NCI-H526 (cell line): ENCODE measurements at places on chromosomes 5 and 9.

- no peak for DNase-seq
Observed at GRCh38 chr5:23013395-23013998, 160.4 kb upstream of the CDH12 start.

DNA sequence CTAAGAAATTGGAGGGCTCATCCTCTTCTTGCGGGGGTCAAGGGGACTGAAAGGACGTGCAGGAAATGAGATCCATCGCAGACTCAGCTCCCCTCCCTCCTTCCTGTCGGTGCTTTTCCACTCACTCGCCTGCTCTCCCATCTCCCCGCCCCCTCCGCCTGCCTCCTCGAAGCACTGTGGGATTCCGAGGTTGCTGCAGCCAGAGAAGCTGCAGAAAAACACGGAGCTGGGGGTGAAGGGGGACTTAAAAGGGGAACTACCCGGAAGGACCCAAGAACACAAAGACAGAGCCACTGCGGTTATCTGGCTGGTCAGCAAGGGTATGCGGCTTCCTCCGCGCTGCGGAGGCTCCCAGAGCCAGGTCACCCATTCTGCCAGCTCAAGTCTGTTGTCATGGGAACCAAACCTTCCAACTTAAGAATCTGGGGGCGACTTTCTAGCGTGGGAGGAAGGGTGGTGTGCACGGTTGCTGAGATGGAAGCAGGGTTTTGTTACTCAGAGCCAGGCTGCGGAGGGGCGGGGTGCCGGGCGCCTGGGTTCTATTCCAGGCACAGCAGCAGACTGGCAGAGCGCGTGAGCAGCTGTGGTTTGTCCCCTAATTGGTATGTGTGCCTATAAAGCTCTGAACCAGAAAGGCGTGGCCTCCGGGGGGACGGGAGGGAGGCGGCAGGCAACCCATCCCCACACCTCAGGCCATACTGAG, 24.9 kb downstream of the PCDHGC5 start:
- DNase-seq, result peak; percentile 53

DNA sequence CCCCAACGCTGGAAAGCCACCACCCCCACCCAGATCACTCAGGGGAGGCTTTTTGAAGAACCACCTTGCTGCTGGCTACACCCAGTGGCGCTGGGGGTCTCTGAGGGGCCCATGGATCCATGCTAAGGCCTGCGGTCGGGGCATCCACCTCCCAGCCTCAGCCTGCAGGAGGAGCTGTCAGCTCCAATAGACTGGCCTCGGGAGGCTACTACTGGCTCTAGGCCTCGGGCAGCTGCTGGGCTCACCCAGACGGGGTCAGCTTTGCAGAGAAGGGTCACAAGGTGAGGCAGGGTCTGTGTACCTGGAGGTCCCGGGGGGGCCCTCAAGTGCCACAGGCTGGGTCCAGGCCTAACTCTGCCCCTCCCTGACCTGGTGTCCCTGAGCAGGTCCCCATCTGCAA, 193.7 kb downstream of the OLFM1 start:
- no peak for DNase-seq

DNA sequence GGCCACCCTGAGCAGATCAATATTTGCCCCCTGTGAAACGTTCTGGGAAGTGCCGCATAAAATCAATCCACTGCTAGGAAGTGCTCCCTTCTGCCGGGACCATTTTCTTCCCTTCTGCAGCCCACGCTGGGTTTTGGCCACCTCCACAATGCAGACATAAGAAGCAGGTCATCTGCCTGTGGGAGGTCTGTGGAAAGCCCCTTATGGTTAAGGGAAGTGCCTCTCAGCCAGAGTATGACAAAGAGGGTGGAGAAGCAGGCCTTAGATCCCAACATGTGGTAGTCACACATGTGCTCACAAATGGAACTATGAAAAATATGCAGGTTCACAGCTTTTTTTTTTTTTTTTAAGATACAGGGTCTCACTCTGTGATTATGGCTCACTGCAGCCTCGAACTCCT, 82.8 kb downstream of the SLC1A3 start:
- no peak for DNase-seq

DNA sequence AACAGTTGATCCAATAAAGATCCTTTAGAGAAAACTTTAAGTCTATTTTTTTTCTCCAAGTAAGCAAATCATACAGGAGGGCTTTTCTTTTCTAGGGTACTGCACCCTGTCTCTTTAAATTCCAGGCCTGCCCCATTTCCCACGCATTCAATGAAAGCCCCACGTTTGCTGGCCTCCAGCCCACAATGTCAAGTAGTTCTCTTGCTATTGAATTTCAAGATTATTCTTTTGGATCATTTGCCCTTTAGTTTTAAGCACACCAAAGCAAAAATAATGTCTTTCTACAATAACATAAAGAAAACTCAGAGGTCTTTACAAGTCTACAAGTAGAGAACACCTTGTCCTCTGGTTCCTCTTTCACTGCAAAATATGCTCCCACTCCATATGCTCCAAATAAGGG, 15.6 kb downstream of the MLLT3 start:
- no peak for DNase-seq

- peak; percentile 57 for DNase-seq
Observed at GRCh38 chr5:176447591-176447977, 601 bp upstream of the FAF2 start.

- DNase-seq, result peak; percentile 76
Observed at GRCh38 chr5:1801222-1801966, at the start of gene NDUFS6. TSS of gene NDUFS6 (plus strand) at chr5:1801407. CDS start at chr5:1801418, 11 bp downstream.

DNA sequence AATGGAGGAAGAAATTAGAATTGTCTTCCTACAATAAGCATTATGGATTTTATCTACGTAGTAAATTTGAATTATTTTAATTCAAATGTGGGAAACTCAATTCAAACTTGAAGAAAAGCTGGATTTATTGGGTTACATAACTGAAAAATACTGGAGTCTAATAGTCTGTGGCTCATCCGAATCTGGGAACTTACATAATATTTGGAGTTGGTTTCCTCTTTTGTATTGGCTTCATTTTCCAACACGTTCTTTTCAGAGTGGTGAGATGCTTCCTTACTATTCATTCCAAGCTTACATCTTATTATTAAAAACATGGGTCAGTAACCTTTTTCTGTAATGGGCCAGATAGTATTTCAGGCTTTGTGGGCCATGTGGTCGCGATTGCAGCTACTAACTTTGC, 164.8 kb downstream of the ARHGAP26 start:
- no peak for DNase-seq

GRCh38 chr9:2228132-2228531, 213.0 kb downstream of the SMARCA2 start:
- DNase-seq, result peak; percentile 14

DNA sequence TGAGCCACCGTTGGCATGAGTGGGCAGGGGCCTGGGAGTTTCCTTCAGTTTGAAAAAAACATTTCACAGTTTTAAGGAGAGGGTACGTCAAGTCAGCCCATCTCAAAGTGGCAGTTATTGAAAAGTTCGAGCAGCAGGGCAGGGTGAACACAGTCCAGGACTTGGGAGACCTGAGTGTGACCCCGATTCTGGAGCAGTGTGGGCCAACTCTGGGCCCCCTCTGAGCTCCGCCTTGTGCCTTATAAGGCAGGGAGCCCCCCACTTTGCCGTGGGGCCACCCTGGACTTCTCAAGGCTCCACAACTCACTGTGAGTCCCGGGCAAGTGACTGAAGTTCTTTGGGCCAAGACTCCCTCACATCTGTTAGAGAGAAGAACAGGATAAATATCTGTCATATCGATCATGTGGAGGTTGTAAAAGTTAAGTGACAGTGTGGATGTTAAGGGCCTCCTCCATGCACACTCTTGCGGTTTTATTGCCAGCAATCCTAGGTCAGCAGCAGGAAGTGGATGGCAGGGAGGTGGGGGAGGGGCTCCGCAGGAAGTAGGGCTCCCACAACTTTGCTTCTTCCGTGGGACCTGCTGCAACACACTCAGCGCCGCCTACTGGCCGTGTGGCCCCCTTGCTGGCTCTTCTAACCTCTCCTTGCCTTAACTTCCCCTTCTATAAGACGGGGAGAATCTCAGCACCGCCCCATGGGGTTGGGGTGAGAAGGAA, 38.4 kb downstream of the HRH2 start:
- DNase-seq, result peak; percentile 29

GRCh38 chr5:146995878-146996277, 117.3 kb upstream of the PPP2R2B start:
- no peak for DNase-seq

DNA sequence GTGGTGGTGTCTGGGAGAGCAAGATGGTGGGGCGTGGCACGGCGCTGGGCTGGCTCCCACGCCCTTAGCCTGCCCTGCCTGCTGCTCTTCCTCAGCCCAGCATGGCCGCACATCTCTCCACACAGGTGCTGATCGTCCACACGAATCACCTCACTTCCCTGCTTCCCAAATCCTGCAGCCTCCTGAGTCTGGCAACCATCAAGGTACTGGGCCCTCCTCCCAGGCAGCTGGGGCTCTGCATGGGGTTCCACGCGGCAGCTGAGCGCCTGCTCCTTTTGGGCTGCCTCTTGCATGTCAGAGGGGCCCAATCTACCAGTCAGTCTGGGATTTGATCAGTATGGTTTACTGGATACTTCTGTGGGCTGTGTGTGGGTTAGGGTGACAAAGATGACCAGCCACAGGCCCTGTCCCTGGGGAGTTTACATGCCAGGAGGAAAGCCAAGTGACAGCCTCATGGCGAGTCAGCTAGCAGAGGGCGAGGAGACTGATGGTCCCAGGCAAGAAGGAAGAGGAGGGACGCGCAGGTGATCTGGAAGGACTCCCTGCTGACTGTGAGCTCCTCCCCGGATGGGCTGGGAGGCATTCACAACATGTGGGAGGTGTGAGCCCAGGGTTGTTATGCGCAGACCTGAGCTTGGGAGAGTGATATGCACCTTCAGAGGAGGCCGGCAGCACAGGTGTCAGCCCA, 6.0 kb downstream of the LRSAM1 start:
- no peak for DNase-seq

- DNase-seq, result no peak
Observed at GRCh38 chr5:44574678-44575077, 185.5 kb upstream of the FGF10 start.

DNA sequence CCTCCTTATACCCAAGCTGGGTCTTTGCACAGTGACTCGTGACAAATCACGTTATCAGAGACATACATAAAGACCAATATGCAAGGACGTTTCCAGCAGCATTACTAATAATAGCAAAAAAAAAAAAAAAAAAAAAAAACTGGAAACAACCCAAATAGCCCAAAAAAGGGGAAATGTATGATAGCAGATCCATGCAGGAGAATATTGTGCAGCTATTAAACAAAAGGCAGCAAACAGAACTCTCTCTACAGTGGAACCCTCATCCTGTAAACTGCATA, 37.7 kb downstream of the C5orf15 start:
- no peak for DNase-seq

DNA sequence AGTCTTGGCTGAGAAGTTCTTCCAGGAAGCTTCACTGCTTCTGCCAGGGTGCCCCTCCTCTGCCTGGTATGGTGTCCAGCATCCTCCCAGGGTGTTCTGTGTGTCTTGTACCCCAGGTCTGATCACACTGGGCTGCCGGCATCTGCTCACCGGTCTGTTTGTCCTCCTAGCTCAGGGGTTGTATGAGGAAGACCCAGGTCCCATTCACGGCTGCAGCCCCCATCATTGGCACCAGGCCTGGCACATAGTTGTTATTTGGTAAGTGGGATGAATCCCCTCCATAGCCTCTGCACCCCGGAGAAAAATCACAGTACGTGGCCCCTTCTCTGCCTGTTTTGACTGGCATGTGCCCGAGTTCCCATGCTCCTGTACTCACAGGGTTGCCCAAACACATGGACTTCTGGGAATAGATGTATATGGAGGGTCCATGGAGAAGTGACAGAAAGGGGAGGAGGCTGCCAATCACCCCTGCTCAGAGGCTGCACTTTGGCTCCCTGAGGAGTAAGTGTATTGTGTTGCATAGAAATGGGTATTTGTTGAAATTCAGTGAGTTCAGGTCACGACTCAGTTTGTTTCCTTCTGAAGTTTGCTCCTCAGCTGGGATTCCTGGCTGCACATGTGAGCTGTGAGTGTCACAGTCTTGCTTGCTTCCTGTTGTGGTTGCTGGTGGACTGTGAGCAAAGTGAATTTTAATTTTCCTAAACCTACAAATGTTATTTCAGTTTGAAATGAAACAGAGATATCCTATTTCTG, 96.2 kb downstream of the HSPA4 start:
- no peak for DNase-seq

DNA sequence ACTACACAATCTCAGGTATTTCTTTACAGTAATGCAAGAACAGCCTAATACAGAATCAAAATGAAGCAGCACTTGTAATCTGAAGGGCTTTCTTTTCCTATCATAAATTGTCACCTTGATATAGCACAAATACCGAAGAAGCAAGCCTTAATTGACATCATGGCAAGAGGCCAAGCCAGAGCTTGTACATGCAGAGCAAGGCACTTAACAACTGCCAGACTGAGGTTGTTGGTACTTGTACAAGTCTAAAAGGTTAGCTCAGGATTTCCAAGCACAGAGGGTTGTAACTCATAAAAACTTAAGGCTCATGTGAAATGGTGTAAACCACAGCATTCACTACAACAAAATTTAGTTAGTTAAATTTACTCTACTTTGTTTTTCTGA, 158.8 kb upstream of the SPEF2 start:
- DNase-seq, result no peak

- DNase-seq, result no peak
Observed at GRCh38 chr9:113581865-113582697, 118.6 kb downstream of the RGS3 start.

GRCh38 chr5:58763390-58763789, 180.5 kb downstream of the RAB3C start:
- no peak for DNase-seq

DNA sequence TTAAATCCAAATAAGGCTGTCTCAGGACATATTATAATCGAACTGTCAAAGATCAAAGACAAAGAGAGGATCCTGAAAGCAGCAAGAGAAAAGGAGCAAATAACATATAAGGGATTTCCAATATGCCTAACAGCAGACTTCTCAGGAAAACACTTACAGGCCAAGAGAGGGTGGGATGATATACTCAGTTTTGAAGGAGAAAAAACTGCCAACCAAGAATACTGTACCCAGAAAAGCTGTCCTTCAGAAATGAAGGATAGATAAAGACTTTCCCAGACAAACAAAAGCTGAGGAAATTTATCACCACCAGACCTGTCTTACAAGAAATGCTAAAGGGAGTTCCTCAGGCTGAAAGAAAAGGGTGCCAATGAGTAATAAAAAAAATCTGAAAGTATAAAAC, 16.0 kb downstream of the EGFLAM start:
- DNase-seq, result no peak

DNA sequence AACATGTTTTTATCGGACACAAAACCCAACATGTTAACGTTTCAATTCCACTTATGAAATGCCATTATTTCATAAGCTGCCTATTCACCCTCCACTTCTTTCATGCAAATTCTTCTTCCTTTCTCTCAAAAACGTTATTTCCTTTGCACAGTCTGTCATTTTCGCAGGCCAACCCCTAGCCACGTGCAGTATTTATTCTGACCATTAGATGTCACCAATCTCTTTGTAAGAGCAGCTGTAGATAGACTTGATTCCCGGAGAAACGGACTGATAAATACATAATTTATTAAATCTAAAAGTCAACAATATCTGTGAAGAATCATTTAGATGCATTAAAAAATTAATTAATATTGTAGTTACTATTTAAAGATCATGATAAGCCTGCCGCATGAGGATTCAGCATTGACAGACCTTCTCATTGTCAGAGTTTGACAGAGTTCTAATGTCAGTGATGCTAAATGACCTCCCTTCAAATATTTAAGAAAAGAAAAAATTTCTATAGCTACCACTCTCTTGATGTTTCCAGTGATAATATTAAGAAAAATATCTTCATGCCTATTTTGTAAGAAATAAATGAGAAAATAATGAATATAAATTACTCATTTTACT, 933.6 kb downstream of the CDH12 start:
- peak; percentile 77 for DNase-seq

- DNase-seq, result no peak
Observed at GRCh38 chr5:149424371-149425315, 45.6 kb upstream of the IL17B start.
